ENCODE measurements at places on chromosomes 7 and 10.

DNA sequence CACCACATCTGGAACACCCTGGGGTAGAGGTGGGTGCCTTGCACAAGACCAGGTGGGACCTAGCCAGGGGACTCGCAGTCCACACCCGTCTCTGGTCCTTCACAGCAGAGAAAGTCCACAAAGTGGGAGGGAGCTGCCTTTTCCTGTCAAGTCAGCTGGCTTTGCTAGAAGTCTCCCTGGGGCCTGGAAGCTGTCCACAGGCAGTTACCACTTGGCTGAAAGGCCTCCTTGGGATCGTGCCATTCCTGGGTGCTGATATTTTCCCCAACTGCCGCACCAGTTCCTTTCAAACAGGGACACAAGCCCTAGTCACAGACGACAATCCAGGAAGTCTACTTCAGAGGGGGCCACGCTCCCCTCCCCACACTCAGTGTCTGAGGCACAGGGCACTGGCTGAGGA, 75.4 kb downstream of the AFAP1L2 start:
- no peak for DNase-seq

- no peak for DNase-seq
Observed at GRCh38 chr7:151139071-151139790, 28.3 kb downstream of the GBX1 start.

DNA sequence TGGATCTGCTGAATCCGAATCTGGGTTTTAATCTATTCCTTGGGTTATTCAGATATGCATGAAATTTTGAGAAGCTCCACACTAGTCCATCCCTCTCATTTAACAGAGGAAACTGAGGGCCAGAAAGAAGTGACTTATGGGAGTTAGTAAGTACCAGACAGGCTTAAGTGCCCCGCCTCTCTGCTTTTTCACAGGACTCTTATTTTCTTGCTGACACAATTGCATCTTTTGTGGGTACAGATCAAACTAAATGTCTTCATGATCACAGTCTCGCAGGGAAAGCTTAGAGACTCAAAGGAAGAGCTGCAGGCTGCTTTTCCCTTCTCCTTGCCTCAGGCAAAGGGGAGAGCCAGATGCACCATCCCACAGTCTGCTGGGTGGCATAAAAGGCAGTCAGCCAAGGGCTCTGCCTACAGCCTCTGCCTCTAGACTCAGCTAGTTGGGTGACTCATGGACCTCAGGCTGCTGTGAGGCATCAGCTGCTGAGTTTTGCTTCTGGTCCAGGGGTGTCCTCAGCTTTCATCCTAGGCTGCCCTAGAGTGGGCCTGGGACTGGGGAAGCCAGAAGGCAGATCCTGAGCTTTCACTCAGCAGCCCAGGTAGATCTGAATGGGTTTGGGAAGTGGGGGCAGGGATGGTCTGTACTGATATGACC, 11.6 kb downstream of the GOLGA7B start:
- no peak for DNase-seq

DNA sequence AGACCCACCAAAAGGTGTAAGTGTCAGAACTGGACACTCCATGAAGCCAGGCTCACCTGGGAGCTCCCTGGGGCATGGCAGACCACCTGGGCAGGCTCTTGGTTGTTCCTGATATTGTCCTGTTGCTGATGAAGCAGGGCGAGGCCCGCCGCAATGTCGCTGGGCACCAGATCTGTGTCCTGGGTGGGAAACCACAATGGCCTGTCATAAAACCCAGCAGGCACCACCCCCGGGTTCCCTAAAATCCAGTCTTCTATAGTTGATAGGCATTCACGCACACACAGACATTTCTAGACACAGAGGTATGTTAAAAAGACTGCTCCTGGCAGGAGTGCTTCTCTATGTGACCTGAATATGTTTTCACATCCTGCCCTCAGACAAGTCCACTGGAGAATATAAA, 15.0 kb downstream of the DAGLB start:
- no peak for DNase-seq

DNA sequence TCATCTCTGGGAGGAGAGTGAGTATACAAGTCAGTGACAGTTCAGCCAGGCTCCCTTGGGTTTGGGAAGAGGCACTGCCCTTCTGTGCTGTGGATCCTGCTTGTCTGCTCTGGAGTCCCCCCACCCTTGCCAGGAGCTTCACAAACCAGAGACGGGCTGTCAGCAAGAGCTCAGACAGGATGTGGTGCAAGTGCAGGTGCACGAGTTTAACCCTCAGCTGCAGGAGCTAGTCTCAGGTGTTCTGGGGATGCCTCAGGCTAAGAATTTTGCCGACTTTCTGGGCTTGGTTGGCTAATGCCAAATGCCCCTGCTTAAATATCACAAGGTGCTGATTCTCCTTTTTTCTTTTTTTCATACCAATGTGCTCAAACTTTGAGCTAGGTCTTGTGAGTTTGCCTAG, 22.3 kb downstream of the ZNF783 start:
- DNase-seq, result no peak
